NCI-H345 (cell line): ENCODE measurements at places on chromosomes 7 and 10.

DNA sequence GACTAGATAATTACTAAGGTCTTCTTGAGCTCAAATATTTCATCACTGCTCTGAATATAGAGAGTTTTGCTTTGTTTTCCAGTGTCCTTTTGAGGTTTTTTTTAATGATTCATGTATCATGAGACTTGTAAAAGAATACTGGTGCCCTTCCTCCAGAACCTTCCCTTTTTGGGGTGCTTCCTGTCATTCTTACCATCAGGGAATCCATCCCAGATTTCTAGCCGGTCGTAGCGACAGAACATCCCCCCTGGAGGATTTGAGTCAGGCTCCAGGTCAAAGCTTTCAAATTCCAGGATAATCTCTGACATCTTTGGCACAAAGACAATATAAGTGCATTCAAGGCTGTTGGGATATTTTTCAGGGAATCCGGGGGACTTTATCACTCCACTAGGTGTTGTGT is 71.0 kb downstream of the NRP1 start:
- DNase-seq: no peak

DNA sequence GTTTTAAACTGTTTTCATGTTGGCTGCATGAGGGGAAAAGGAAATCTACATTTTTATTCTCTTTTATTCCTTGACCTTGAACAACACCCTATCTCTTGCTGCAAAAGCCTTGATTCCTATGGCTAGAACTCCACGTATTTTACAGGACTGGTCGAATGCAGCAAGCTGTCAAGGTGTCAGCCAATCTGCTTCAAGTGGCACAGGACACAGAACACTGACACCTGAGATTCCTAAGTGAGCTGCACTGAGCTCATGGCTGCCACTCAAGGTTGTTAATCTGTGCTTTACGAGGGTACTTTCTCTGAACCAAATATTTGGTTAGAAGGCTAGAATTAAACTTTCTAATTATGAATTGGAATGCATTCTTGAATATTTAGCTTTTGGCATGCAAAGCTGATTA is 349.7 kb upstream of the COBL start:
- no peak for DNase-seq

- no peak for DNase-seq
These were observed 548 bp upstream of the BNIP3 start for GRCh38 chr10:131982185-131982756.

DNA sequence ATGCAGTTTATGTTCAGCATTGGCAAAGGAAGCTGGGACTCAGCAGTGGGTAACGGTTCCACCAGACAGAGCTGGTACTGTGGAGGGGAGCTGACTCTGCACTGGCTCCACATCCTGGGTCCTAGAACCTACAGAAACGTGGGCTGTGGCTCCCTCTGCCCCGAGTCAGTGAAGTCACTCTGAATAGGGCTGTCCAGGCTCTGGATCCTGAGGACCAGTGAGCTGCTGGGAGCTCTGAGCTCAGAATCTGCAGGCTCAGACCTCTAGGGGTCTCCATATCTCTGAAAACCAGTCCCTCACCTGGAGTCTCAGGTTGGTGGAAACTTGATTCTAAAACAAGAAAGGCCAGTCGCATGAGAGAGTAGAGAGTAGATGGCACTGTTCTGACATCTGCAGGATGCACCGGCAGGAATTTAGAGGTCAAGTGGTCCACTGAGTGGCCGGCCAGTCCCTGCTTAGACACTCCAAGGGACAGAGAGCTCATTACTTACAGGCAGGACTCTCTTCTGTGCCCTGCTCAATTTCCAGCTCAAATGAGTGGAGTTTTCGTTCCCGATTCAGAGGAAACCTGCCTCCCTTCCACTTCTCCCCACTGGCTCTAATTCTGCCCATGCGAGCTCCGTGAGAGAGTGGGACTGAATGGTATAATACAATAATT is 18.6 kb downstream of the NPFFR1 start:
- DNase-seq: no peak

GRCh38 chr7:132379292-132379691 is 197.0 kb downstream of the PLXNA4 start:
- DNase-seq: no peak

DNA sequence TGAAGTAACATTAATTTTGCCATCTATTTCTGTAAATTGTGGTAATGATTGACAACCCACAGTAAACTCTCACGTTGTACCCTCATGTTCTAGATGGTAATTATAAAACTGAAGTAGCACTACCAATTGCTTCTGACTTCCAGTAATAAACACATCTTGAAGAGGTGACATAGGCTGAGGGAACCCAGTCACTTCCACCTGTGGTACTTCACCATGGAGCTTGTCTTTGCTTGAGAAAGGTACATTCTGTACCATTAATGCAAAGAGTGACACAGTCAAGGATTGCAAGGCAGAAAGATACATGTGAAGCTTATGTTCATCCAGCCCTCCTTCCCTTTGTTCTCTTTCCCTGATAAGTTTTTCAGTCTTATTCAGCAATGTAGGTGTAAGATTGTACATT is 11.2 kb downstream of the CAPZA2 start:
- DNase-seq: no peak

DNA sequence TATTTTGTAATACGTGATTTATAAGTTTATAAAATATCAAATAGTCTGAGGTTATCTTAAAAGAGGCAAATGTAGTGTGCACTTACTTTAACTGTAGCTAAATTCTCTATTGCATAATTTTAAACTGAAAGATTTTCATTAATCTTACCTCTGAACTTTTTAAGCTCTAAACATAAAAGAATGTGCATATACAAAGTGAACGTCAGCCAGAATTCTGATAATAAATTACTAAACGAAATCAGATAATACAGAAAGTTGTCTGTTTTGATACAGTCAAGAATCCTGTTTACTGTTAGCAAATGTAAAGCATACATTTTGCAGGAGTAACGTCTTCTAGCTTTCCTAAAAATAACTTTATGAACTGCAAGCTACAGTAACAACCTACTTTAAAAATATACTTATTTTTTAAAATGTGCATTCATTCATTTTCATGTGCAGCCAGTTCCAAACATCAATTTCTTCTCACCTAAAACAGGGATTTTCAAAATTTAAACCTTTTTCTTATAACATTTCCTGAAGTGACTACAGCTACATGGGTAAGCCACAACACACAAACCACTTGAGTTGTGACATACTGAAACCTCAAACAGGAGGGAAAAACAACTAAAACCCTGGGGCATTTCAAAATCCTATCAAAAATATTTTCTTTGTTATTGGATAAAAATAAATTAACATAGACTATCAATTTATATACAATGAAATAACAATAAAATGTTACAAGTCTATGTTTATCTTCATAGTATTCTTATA is 92.7 kb downstream of the RNLS start:
- DNase-seq: no peak

DNA sequence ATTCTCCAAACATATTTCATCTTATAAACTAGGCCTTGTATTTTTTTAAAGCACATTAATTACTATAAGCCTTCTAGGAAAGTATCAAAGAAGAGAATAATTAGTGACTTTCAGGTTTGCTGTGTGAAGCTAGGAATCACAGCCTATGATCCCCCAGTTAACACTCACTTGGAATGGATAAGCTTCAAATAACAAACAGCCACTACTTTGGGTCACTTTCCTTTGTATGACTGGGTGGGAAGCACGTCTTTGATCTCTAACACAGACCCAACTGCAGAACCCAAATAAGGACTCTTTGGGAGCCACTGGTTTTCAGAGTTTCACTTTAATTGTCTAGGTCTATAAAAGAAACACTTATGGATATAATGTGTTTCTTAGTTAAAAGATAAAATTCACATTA is 769.3 kb downstream of the MAGI2 start:
- no peak for DNase-seq

GRCh38 chr10:94936721-94937120 is 1.7 kb upstream of the CYP2C9 start:
- no peak for DNase-seq

DNA sequence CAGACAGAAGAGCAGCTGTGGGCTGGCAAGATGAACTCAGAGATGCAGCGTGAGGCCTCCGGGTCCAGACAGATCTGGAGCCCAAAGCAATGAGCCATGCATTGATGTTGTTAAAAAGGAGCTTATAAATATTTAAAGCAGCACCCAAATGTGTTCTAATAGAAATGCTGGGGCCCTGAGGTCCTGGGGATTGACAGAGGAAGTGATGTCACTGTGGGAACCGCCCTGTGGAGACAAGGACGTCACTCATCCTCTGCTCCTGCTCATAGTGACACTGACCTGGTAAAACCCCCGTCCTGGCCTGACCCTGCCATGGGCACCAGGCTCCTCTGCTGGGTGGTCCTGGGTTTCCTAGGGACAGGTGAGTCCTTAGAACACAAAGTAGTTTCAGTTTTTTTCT is 197.0 kb upstream of the PRSS58 start:
- no peak for DNase-seq

- no peak for DNase-seq
These were observed 217.2 kb downstream of the TWIST1 start for GRCh38 chr7:18900236-18900635.

GRCh38 chr7:8511855-8512254 is 78.4 kb downstream of the NXPH1 start:
- DNase-seq: no peak
